NCI-H526 treated with DMSO at 0.1 percent for 48 hours (cell line): ENCODE measurements at places on chromosomes 5 and 9.

- DNase-seq, result no peak
Measured at GRCh38 chr9:111356481-111357244, 26.6 kb upstream of the OR2K2 start.

- DNase-seq, result no peak
Measured at GRCh38 chr9:131657037-131657377, 82.9 kb downstream of the RAPGEF1 start.

DNA sequence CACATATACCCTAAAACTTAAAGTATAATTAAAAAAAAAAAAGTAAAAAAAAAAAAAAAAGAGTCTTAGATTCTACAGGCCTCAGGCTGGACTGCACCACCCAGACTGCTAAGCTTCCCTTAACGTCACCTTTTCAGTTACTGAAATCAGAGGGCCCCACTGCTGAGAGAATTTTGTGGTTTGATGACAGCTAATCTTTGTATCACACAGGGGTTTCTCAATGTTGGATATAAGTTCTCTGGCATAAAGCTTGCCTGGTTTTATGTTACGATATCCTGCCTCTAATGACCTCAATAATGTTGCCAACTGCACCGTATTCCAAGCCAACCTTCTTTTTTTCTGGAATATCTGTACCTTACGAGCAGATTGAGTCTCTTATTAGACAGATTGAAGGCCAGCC, 43.1 kb upstream of the C6 start:
- DNase-seq, result no peak

GRCh38 chr5:59099270-59099994, 516.6 kb downstream of the RAB3C start:
- no peak for DNase-seq

- no peak for DNase-seq
Measured at GRCh38 chr5:154049636-154050035, 10.9 kb downstream of the MFAP3 start.

GRCh38 chr5:76836585-76836984, 13.2 kb upstream of the S100Z start:
- no peak for DNase-seq

GRCh38 chr5:37005946-37006540, 129.5 kb downstream of the NIPBL start:
- DNase-seq, result peak; percentile 48

GRCh38 chr9:91917436-91917835, 32.6 kb downstream of the ROR2 start:
- DNase-seq, result no peak

DNA sequence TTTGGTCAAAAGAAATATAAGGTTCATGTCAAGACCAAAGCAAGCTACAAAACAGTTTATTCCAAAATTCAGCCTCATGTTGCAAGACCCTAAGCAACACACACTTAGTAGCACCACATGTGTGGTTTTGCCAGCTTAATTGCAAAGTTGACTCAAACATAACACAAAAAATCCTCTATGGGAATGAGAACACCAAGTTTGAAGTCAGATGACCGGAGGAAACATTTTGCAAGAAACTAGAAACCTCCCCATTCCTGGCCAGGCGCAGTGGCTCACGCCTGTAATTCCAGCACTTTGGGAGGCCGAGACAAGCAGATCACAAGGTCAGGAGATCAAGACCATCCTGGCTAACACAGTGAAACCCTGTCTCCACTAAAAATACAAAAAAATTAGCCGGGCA, 261.8 kb downstream of the EBF1 start:
- no peak for DNase-seq

GRCh38 chr5:35030426-35031100, 17.2 kb downstream of the AGXT2 start:
- no peak for DNase-seq

- DNase-seq, result no peak
Measured at GRCh38 chr5:142605611-142606010, 80.3 kb downstream of the FGF1 start.

DNA sequence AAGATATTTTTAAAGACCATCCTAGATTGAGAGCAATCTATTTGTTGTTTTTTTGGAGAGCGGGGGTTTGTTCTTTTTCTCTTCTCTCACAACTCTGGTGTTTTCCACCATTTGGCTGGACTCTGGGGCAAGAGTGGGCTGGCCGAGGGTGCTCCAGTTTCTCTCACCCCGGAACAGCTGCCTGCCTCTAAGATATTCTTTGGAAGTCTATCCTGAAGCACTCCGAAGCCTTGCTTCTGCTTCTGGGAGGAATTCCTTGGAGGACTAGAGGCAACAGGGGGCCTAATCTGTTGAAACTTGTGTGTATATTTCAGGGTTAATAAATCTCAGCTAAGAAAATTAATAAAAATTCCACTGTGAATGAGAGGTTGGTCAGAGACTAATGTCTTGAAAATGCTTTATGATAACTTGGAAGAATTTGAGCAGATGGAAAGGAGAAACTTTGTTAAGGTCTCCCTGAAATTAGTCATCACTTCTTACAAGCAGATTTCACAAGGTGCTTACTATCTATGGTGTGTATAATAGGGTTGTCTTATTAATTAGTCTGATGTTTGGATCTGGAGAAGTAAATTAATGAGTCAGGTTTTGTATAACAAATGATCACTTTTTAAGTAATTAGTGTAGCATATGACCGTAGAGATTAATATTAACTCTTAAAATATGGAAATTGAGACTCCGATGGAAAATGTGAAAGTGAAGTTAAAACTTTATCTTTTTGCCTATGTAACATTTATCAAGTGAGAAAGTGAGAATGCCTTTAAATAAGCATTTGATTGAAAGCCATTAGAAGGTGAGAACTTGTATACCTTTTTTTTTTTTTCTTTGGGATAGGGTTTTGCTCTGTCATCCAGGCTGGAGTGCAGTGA, 4.0 kb downstream of the MAN2A1 start:
- no peak for DNase-seq

DNA sequence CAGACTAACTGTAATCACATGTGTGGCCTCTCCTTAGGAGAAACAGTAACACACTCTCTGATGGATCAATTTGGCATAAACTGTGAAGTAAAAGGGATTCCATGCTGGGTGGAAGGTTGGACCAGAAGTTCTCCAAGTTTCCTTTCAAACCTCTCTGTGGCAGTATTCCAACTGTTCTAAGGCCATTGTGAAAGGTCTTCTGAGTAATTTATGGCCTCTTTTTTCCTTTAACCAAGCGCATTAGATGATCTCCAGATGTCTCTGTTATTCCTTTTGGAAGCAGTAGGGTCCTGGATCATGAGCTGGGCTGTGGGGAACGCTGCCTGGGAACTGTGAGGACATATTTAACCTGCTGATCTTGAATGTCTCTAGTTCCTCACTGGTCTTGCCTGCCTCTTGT, 80.6 kb upstream of the IL6ST start:
- no peak for DNase-seq

GRCh38 chr5:40678460-40679147, 1.1 kb upstream of the PTGER4 start:
- no peak for DNase-seq

DNA sequence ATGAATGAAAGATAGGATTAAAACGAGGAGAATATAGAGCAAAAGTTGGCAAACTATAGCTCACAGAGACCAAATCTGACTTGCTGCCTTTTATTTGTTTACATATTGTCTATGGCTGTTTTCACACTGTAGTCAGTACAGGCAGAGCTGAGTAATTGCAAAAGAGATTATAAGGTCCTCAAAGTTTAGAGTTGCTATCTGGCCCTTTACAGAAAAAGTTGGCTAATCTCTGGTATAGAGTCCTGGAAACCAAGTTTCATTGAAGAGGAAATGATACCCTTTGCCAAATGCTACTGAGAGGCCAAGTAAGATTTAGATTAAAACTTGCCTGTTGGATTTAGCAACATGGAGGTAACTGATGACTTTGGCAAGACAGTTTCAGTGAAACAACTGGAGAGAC, 36.0 kb downstream of the LYRM7 start:
- DNase-seq, result no peak

DNA sequence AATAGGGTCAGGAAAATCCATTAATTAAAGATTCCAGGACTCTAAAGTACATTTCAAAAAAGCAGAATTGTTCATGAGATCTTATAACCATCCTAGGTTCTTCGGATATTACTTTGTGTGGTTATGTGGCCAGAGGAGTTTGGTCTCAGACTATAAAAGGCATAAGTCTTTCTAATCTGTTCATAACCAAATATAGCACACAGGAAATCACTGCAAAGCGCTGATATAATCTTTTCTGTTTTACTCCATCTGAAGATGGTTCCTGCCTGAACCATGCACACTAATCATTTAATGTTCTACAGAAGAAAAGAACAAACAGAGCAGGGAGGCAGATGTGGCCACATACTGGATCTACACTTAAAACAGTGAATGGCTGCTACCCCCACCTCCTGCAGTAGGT, 182.8 kb downstream of the SEMA5A start:
- no peak for DNase-seq

DNA sequence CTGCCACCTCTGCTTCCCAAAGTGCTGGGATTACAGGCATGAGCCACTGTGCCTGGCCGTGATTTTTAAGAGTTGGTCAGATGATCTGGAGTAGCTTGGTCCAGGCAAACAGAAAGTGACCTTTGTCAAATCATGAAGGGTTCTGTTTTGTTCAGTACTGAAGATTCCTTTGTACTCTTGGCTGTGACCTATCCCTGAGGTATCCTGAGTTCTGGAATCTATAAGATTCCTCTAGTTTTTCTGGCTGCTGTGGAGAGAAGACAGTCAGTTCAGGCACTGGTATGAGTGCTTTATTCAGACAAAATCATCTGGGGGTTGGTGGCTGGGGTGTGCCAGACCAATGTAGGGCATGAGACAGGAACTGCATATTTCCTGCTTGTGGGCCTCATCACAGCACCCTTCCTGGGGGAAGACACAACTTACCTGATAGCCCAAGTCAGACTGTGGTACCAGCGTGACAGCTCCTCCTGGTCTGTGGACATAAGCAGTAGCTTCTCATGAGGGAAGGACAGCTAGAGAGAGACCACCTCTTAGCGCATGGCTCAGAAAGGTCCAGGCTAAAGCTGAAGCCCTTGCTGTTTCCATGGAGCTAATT, 3.1 kb downstream of the ARHGEF39 start:
- no peak for DNase-seq

GRCh38 chr5:137345396-137345795, 153.7 kb downstream of the SPOCK1 start:
- DNase-seq, result peak; percentile 43

DNA sequence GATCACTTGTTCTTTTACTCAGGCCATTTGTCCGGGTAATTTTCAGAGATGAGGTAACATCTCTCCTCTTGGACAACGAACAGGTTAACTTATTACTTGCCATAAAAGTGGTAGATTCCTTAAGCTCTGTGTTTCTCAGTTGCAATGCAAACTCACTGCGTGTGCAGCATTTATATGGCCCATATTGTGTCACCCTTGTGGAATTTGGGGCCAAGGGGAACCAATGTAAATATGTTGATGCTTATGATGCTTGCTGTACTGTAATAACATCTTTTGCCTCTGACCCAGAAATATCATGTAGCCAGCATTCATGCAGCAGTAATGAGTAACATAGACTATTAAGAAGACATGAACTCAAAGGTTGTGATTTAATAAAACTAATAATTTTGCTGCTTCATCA, 175.8 kb downstream of the ADAMTS6 start:
- DNase-seq, result no peak

DNA sequence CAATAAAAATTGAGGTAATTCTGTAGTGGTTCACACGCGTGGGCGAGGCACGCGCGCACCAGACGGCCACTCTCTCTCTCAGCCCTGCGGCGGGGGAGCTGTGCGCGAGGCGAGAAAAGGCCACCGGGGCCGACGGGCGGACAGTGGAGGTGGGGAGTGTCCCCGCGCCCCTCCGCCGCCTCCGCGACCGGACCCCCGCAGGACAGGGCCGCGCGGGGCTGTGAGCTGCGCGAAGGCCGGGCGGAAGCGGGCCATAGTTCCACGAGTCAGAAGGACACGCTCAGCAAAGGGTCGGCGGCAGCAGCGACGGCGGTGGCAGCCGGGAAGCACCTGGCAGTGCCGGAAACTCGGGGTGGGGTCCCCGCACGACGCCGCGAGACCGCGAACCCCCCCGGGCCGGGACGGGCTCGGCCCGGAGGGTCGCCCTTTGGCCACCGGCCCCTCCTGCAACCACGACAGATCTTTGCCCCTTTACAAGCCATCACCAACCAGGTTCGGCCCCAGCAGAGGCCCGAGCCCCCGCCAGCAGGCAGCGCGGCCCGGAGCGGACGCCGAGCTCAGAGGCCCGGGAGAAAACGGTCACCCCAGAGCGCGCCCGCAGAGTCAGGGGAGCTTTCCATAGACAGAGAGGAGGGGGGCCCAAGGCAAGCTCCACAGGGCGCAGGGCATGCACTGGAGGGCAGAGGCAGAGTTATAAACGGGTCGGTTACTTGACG, 60.9 kb downstream of the ZNF354C start:
- no peak for DNase-seq

- DNase-seq, result no peak
Measured at GRCh38 chr9:18759827-18760226, 273.2 kb downstream of the SAXO1 start.

DNA sequence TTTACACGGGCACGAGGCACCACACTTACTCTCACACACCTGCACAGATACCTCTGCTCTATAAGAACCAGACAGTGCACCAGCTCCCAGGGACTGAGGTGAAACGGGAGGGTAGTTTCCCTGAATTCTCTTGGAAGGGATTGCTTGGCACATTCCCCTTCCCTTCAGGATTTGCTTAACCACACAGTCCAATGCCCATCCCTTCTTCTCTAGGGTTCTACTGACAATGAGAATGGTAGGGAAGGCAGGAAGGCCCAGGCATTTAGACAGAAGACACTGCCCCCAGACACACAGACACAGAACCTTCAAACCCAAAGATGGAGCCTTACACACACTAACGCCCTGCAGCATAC, 704 bp upstream of the LHX6 start:
- DNase-seq, result peak; percentile 25

DNA sequence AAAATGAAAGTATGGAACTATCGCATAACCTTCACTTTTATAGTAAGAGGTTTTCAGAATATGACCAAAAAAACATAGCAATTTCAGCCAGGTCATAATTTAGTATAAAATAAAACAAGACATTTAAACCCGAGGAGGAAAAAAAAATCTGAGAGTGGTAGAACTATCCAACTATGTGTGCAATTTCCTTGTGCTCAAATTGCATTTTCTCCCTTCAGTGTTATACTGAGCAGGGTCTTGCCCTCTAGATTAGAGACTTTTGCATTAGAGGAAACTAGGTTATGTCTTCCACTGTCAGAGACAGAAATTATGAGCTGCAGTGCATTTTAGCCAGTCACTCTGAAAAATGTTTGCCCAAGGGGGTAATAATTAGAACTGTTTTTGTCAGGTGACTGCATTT, 330.6 kb downstream of the NR2F1-AS1 start:
- no peak for DNase-seq

DNA sequence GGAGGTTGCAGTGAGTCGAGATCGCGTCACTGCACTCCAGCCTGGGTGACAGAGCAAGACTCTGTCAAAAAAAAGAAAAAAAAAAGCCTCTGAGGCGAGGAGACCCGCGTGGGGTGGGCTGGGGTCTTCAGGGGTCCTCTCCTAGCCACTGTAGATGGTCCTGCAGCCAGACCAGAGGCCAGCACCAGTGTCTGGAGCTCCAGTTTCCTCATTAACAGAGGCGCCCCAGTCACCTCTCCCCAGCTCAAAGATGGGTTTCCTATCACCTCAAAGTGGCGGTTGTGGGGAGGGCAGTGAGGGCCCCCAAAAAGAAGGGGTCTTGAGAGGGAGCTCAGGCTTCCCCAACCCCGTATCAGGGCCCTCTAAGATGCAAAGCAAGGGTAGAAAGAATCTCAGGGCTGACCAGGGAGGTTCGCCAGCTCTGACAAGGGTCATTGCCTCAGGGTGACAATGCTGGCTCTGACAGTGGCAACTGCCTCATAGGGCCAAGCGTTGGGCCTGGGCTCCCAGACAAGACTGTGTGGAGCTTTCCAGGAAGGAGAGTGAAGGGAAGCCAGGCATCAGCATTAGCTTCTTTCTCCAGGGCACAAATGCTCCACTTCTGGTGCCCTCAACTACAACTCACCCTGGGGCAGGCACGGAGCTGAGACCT, 15.0 kb downstream of the STK10 start:
- DNase-seq, result no peak
